ENCODE measurements at places on chromosomes 3 and 15.
A peak's percentile ranks its signal among the peaks of the same experiment; 100 is the strongest.

DNA sequence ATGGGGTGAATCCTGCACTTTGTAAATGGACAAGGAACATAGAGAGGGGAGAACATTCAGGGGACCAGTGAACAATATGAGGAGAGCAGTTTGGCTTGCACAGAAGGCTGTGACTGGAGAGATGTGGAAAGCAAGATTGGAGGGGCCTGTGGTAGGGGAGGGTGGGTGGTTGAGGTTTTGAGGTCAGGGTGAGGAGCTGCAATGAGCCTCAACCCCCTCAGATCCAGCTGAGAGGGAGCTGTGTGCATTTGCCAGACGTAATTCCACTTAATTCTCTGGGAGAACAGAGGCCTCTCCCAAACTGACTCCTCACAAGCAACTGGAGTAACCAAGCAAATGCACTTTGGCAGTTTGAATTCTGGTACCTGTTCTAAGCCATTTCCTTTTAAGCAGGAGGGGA, 253.1 kb upstream of the TRIM42 start:
- no peak for DNase-seq

DNA sequence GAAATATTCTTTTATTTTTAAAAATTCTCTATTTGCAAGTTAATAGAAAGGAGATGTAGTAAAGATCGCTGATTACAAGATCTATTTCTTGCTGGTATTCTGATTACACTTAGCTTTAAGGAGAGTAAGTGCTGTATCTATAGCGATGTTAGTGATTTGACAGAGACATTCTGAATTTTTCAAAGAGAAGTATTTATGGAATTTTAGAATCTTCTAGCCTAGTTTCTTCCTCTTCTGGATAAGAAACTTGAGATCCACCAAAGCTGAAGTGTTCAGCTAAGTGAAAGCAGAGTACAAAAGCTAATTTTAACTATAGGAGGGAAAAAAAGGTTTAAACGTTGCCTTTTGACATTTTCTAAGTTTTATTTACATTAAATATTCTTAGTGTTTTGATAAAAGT, 72.1 kb upstream of the RARB start:
- no peak for DNase-seq

DNA sequence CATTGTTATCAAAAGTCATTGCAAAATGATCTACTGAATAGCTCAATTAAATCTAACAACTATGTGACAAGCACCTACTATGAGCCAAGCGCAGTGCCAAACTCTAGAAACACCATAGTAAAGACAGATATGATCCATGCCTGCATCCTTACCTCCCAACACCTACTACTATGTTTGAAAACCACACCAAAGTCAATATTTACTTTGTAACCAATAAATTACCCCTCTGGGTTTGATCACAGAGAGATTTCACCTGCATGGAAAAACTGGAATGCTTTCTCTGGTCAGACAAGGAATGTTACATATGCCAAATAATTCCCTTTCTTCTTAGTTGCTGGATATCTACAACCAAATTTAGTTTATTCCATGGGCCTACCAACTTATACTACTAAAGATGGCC, 422.2 kb downstream of the FHIT start:
- no peak for DNase-seq

DNA sequence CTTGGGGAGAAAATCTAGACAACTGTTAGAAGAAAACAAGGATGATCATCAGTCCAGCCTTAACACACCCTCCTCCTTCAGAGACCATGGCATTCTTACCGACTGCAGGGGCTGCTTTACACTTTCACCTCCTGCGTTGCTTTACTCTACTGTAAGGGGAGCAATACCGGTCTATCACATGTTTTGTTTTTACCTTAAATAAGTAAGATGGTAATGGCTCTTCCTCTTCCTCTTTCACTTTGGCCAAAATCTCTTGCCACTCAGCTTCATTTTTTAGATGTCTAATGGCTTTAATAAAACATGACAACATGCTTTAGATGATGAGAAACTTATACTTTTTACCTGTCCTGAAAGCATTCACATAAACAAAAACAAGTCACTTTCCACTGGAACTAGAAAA, 33.4 kb upstream of the STIMATE start:
- DNase-seq, result no peak

DNA sequence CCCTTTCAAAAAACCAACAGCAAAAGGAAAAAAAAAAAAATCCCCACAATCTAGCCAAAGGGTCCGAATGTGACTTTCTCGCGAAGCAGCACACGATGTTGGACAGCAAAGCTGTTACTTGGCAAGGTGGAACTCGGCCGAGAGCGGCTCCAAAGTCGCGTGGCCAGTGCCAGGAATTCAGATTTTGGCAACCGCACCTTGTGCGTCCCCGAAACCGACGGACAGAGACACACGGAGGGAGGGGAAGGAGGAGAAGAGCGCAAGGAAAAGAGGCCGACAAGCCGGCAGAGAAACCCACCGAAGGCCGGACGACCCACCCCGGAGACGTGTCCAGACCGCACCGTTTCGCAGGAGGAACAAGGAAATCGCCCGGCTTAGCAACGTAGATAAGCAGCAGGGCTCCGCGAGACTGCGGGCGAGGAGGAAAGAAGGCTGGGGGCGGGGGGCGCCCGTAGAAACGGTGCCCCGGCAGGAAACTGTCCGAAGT, 517.3 kb downstream of the MECOM start:
- peak; percentile 50 for DNase-seq

GRCh38 chr15:74194572-74195559, 7.7 kb downstream of the STRA6 start:
- no peak for DNase-seq
